GM23338 (cell line): ENCODE measurements at places on chromosomes 7 and 10. TPM values are rescaled to one million over a fixed set of nuclear protein-coding genes. Genes with fewer than 3 reads are reported as not detected.

The ANXA11 gene
- 38.9 and 42.3 TPM in 2 replicates for total RNA-seq

The PSAP gene
- total RNA-seq: 362 and 391 TPM in 2 replicates

DNA sequence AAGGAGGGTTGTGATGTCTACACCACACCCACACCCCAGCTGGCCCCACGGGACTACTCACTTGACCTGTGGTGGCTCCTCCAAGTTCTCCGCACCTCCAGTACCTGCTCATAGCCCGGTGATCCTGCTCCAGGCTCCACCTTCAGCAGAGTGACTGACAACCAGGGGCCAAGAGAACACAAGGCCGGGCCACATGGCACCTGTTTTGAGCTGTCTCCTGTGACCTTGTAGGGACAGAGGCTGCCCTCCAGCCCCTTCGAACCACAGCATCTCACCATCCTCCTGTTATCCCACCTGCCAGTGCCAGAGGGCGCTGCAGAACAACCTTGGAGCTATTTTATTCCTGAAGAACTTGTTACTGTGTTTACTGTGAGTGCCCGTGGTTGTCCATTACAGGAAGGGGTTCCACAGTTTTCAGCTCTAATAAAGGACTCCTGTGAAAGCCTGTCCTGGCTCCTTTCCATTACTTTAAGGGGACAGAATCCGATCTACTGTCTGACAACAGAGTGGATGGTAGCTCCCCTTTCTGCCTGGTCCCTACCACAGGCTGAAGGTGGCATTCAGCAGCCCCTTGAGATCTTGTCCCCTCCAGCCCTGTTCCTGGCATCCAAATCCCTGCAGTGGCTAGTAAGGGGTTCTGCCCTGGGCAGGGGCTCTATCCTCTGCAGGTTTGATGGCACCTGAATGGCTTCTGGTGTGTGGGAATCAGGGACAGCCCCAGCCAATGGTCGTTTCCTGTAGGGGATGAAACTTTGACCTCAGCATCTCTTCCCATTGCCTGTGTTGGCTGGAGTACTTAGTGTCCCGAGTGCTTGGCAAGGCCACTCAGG, 50.8 kb downstream of the C10orf120 start:
- DNase-seq: peak; percentile 82

GRCh38 chr10:2972810-2973209, 94.5 kb upstream of the PFKP start:
- DNase-seq: no peak
